ENCODE measurements at places on chromosomes 2 and 18.

DNA sequence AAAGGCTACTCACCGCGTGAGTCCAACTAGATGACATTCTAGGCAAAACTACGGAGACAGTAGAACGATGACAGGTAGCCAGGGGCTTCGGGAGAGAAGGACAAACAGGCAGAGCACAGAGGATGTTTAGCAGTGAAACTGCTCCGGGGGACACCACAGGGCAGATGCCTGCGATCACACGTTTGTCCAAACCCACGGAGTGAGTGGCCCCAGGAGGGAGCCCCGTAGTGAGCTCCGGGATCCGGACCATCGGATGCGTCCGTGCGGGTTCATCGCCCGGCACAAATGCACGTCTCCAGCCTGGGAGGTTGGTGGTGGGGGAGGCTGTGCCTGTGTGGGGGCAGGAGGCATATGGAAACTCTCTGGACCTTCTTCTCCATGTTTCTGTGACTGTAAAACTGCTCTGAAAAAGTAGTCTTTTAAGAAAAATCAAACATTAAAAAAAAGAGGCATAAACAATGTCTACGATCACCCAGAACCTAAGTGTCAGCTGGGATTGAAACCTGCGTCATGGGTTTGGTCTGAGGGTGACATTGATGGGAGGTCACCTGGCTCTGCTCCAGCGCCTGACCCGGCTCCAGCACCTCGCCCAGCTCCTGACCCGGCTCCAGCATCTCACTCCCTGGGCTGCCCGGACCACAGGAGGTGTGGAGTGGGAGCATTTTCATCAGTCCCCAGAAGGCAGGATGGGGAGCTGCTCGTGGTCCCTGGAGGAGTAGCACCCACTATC is 83.0 kb upstream of the CTDP1 start:
- H3K36me3 ChIP-seq, result peaks cover 4% of the 10 kb centered on the region
- no peak overlapping the region for H3K4me3 ChIP-seq
- no peak for DNase-seq
- H3K27me3 ChIP-seq, result peaks cover 36% of the 10 kb centered on the region
- no peak overlapping the region for H3K27ac ChIP-seq
- no peaks in the 10 kb centered on the region for H3K4me1 ChIP-seq

DNA sequence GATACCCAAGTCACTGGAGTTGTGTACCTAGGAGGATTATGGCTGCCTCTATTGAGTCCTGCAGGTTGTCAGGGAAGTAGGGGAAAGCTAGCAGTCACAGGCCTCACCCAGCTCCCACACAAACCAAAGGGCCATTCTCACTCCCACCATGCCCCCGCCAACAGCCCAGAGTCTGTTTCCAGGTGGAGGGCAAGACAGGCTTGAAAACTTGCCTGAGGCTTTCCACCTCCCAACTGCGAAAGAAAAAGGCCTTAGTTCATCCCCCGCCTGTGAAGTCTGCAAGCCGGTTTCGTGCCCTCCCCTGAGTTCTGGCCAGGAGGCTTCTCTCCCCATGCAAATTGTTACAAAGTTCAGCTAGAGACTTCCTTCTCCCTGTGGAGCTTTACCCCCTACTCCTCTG is 270.3 kb downstream of the TXNL1 start:
- no peaks in the 10 kb centered on the region for H3K4me1 ChIP-seq
- DNase-seq, result no peak
- H3K27ac ChIP-seq, result no peak overlapping the region
- H3K4me3 ChIP-seq, result no peak overlapping the region

- no peak overlapping the region for H3K4me3 ChIP-seq
- H3K36me3 ChIP-seq, result peaks cover 17% of the 10 kb centered on the region
- H3K4me1 ChIP-seq, result peaks cover 54% of the 10 kb centered on the region
- H3K27me3 ChIP-seq, result no peaks in the 10 kb centered on the region
These were observed 39.4 kb upstream of the WIPF1 start for GRCh38 chr2:174636987-174637386.

GRCh38 chr2:154013514-154013913 is 141.8 kb downstream of the GALNT13 start:
- no peaks in the 10 kb centered on the region for H3K27me3 ChIP-seq
- no peaks in the 10 kb centered on the region for H3K36me3 ChIP-seq
- no peak overlapping the region for H3K27ac ChIP-seq
- H3K4me3 ChIP-seq, result no peak overlapping the region

DNA sequence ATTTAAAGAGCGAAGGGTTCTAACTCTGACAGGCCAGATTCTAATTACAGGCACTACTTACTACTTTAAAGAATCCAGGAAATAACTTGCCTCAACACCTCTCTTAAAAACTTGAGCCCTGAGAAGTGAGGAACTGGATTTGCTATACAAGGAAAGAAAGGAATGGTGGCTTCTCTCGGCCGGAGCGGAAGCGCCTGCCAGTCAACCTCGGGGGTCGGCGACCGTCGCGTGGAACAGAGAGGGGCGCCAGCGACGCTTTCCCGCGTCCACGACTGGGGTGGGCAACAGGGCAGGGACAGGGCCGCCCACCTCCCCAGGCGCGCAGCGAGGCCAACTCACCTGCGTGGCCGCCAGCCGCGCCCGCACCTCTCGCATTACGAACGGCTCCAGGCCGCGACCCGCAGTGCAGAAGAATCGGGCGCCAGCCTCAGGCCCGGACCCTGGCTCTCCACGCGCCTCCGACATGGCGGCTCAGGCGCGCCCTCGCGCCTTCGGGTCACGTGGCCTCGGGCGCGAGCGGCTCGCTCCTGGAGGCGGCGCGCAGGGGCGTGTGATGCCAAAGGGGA is at the start of gene THUMPD2:
THUMPD2 (minus strand) TSS at position 484 of the 566 bp plus-strand sequence; CDS start at position 465, 19 bp downstream.
- peak within 1 kb of the TSS; percentile 89 for H3K4me3 ChIP-seq
- H3K27me3 ChIP-seq, result no peaks in the 10 kb centered on the region
- peak within 1 kb of the TSS; percentile 95 for H3K27ac ChIP-seq
- peaks cover 27% of the 10 kb centered on the region for H3K4me1 ChIP-seq

- H3K4me1 ChIP-seq, result no peaks in the 10 kb centered on the region
- DNase-seq, result no peak
- H3K4me3 ChIP-seq, result no peak overlapping the region
- no peak overlapping the region for H3K27ac ChIP-seq
These were observed 10.8 kb upstream of the LYPD6B start for GRCh38 chr2:149027590-149028250.

GRCh38 chr2:22110244-22110651 is 986.5 kb downstream of the TDRD15 start:
- H3K4me3 ChIP-seq, result no peak overlapping the region
- H3K4me1 ChIP-seq, result no peaks in the 10 kb centered on the region
- no peaks in the 10 kb centered on the region for H3K27me3 ChIP-seq
- no peak overlapping the region for H3K27ac ChIP-seq
- H3K36me3 ChIP-seq, result no peaks in the 10 kb centered on the region
- no peak for DNase-seq

DNA sequence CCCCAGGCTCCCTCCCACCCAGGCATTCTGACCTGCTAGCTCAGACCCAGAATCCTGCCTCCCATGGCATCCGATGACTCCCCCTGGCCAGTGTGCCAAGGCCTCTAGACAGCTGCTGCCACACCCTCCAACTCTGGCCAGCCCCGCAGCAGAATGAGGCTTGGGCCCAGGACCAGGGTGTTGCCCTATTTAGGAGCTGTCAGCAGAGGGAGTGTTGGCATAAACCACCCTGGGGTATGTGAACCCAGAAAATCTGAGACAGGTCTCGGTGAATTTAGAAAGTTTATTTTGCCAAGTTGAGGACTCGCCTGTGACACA is 134.3 kb downstream of the KLHL29 start:
- H3K27me3 ChIP-seq, result peaks cover 8% of the 10 kb centered on the region
- no peak overlapping the region for H3K27ac ChIP-seq
- DNase-seq, result no peak

DNA sequence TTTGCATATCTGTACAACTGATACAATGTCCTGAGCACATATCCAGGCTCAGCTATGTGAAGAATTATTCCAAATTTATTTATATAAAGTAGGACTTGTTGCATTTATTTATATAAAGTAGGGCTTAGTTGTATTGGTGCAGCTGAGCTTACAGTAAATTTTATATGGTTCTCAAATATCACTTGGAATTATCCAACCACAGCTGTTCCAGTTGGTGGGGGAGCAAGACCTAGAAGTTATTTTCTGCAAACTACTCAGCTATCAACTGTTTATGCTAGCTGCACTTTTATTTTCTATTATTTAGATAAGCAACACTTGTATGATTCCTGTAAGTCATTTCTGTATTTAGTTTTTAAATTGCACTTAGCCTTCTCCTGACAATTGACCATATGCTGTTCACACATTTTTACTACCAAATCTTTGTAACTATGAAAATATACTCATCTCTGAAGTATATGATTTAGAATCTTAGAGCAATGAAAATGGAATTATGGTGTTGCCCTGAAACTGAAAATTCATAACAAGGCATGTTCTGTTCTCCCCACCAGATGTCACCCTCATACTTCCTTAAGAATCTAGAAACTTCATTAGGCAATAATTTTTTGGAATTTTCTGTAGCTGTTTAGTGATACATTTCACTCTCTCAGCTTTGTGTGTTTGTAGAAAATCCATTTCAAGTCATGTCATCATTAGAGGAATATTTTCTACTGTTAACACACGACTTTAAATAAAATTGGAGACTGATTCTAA is 157.0 kb upstream of the CBLN2 start:
- no peaks in the 10 kb centered on the region for H3K4me1 ChIP-seq
- H3K27ac ChIP-seq, result no peak overlapping the region
- H3K36me3 ChIP-seq, result no peaks in the 10 kb centered on the region
- H3K4me3 ChIP-seq, result no peak overlapping the region

- no peak overlapping the region for H3K4me3 ChIP-seq
- H3K27ac ChIP-seq, result no peak overlapping the region
- H3K36me3 ChIP-seq, result no peaks in the 10 kb centered on the region
- H3K4me1 ChIP-seq, result no peaks in the 10 kb centered on the region
- H3K27me3 ChIP-seq, result peaks cover under 1% of the 10 kb centered on the region
These were observed 36.9 kb upstream of the SERPINB2 start for GRCh38 chr18:63850636-63851035.

DNA sequence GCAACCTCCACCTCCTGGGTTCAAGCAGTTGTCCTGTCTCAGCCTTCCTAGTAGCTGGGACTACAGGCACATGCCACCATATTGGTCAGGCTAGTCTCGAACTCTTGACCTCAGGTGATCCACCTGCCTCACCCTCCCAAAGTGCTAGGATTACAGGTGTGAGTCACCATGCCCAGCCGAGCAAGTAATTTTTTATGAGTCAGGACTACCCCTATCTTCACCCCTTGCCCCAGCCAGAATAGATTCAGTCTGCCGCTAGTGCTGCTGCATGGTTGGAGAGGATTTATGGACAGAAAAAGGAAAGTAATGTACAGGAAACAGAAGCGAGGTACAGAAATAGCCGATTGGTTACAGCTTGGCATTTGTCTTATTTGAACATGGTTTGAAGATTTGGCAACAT is 48.9 kb downstream of the BMPR2 start:
- H3K4me3 ChIP-seq, result no peak overlapping the region
- H3K27ac ChIP-seq, result no peak overlapping the region
- H3K27me3 ChIP-seq, result peaks cover 22% of the 10 kb centered on the region
- no peak for DNase-seq

GRCh38 chr2:191010887-191011885 is 2.8 kb downstream of the STAT1 start:
- no peaks in the 10 kb centered on the region for H3K27me3 ChIP-seq
- peaks cover 23% of the 10 kb centered on the region for H3K36me3 ChIP-seq
- H3K27ac ChIP-seq, result no peak overlapping the region
- no peak for DNase-seq
- no peak overlapping the region for H3K4me3 ChIP-seq
- H3K4me1 ChIP-seq, result peaks cover 8% of the 10 kb centered on the region

- H3K27ac ChIP-seq, result no peak overlapping the region
- H3K4me1 ChIP-seq, result peaks cover 7% of the 10 kb centered on the region
- H3K27me3 ChIP-seq, result peaks cover 4% of the 10 kb centered on the region
- no peaks in the 10 kb centered on the region for H3K36me3 ChIP-seq
These were observed 66.4 kb downstream of the OSR1 start for GRCh38 chr2:19292007-19292406.

GRCh38 chr2:223315813-223316212 is 263.8 kb downstream of the KCNE4 start:
- no peak for DNase-seq
- H3K27me3 ChIP-seq, result no peaks in the 10 kb centered on the region
- no peak overlapping the region for H3K4me3 ChIP-seq
- no peaks in the 10 kb centered on the region for H3K36me3 ChIP-seq

DNA sequence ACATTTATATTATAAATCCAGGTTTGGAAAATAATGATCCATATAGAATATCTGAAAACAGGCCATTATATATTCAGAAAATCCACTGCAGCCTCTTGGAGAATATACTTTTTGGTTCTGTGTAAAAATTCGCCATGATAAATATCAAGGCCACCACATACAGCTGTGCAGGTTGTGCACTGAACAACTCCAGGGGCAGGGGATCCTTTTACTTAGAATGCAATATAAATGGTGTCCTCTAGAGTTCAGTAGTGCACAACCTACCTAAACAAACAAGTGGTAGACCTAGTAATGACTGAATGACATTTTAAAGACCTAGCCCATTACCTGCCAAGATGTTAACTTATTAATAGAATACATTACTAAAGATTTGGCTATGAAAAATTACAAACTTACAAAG is 22.4 kb downstream of the MOGAT1 start:
- H3K4me3 ChIP-seq, result no peak overlapping the region
- H3K27ac ChIP-seq, result no peak overlapping the region
- H3K27me3 ChIP-seq, result no peaks in the 10 kb centered on the region
- H3K4me1 ChIP-seq, result no peaks in the 10 kb centered on the region
- DNase-seq, result no peak

GRCh38 chr2:46798998-46799698 is 116.5 kb downstream of the MCFD2 start:
- H3K4me3 ChIP-seq, result no peak overlapping the region

GRCh38 chr2:121333834-121334558 is 49.0 kb upstream of the TFCP2L1 start:
- peaks cover 2% of the 10 kb centered on the region for H3K36me3 ChIP-seq
- peak overlapping the region; percentile 20 for H3K27ac ChIP-seq
- H3K4me3 ChIP-seq, result no peak overlapping the region

DNA sequence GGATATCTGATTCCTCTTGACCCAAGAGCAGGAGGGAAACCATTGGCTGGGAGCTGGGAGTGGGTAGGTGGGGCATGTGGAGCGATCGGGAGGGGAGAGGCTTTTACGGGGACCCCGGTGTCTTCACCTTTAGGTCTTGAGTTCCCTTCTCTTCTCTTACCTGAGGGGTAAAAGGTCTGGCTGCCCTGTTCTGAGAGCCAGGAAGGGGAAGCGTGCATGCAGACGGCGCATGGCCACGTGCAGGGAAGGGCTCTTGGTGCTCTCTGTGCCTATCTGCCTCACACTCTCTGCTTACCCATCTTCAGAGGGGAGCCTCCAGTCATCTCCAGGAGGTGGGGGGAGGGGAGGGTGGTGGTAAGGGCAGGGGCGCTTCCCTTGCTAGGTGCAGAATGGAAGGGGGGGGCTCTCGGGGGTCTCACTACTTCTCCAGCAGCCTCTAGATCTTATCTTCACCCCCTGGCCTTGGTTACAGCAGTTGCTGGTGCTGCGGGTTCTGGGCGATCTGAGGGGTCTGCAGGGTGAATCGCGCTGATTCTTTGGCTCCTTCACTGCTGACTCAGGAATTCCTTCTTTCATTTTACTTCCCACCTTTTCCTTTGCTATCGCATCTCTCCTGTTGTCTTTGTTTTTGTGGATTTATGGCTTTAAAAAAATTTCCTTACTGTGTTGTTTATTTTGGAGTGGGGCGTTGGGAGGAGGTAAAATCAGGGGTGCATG is 225.8 kb upstream of the HS6ST1 start:
- DNase-seq, result no peak
- no peak overlapping the region for H3K4me3 ChIP-seq
- H3K36me3 ChIP-seq, result no peaks in the 10 kb centered on the region
- H3K27me3 ChIP-seq, result no peaks in the 10 kb centered on the region
- no peak overlapping the region for H3K27ac ChIP-seq
